ENCODE measurements at places on chromosomes 1 and 21.

- no peak for DNase-seq
These were observed 158.2 kb downstream of the BARHL2 start for GRCh38 chr1:90558754-90559378.

DNA sequence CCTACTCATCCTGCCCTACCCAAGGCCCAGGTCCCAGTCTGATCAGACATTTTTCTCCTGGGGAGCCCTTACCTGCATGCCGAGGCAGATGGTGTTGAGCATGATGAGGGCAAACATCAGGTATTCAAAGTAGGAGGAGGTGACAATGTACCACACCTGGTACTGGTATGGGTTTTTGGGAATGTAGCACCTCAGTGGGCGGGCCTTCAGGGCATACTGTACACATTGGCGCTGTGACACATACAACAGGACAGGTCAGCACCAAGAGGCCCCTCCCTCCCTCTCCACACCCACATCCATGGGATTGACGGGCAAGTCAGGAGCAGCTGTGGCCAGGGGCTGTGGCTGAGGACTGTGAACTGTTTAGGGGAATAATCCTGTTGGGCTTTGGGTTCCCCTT lies 37.1 kb upstream of the KIF21B start:
- no peak for DNase-seq

GRCh38 chr1:41329662-41330587 lies 31.3 kb upstream of the FOXO6 start:
- DNase-seq, result no peak

- no peak for DNase-seq
These were observed 149.4 kb downstream of the ELAVL4 start for GRCh38 chr1:50257940-50258685.

DNA sequence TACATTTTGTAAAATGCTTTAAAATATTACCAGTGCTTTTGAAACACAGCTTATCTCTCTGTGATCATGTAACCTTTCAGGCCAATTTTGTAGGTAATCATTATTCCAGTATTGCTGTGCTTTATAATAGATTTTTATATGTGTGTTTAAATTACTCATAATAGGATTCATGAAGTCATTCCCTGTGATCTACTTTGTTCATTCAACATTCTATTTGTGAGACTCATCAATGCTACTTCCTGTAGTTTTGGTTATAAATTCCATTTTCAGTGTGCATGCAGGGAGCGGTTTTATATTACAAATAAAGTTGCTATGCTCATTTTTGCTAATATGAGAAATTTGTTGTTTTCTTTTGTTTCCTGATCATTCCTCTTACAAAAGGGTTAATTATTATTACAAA lies 4.1 kb upstream of the OR2M5 start:
- DNase-seq, result no peak

DNA sequence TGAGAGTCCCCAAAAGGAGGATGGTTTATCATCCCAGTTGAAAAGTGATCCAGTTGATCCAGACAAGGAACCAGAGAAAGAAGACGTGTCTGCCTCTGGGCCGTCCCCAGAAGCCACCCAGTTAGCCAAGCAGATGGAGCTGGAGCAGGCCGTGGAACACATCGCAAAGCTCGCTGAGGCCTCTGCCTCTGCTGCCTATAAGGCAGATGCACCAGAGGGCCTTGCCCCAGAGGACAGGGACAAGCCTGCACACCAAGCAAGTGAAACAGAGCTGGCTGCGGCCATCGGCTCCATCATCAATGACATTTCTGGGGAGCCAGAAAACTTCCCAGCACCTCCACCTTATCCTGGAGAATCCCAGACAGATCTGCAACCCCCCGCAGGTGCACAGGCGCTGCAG lies 43.3 kb downstream of the ZBTB17 start:
- DNase-seq, result no peak

DNA sequence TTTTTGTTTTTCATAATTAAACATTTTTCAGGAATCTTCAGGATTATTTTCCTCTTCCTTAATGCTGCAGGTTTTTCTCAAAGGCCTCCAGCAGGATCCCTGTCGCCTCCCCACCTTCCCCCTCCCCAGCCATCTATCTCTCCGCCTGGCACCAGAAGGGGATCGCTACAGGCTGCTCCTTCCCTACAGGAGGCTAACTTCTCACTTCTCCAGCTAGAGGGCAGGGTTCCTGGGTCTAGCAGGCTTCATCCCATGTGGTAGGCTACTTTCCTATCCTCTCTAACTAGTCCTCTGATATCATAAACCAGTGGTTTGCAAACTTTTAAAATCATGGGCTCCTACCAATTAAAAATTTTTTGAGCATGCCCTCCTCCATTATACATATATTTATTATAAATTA lies 104.1 kb downstream of the KCNN3 start:
- no peak for DNase-seq

GRCh38 chr1:60890664-60891063 lies 191.7 kb upstream of the NFIA start:
- no peak for DNase-seq

All from AG09309 (cell line).